ENCODE measurements at places on chromosomes 6 and 20.
A peak's percentile ranks its signal among the peaks of the same experiment; 100 is the strongest.

DNA sequence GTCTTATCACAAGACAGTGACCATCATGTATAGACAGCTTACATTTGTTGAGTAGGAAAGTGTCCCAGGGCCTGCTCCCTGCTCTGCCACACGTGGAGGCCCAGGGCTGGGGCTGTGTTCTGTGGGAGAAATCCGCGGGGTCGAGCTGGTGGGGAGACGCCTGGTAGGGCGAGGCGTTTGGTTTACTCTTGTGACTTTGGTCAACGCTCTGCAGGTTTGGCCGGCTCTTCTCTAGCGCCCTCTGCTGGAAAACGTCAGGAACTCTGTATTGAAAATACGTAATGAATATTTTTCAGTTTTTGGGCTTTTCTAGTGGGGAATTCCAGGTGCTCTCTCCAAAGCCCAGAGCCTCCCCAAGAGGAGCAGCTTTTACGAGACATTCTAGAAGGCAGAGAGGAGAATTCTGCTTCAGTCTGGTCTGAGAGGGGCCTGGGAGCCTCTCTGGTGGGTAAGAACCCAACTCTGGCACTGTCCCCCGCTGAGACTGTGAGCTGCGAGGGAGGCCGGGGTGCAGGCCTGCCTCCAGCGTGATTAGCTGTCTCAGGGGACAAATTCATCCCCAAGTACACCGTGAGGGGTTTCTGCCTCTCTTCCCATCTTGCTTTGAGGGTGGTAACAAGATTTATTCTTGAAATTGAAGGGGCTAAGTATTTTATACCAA, 112.6 kb upstream of the RALGAPA2 start:
- peak; percentile 17 for DNase-seq

- no peak for DNase-seq
Observed at GRCh38 chr6:110488606-110489190, 12.3 kb upstream of the SLC22A16 start.

DNA sequence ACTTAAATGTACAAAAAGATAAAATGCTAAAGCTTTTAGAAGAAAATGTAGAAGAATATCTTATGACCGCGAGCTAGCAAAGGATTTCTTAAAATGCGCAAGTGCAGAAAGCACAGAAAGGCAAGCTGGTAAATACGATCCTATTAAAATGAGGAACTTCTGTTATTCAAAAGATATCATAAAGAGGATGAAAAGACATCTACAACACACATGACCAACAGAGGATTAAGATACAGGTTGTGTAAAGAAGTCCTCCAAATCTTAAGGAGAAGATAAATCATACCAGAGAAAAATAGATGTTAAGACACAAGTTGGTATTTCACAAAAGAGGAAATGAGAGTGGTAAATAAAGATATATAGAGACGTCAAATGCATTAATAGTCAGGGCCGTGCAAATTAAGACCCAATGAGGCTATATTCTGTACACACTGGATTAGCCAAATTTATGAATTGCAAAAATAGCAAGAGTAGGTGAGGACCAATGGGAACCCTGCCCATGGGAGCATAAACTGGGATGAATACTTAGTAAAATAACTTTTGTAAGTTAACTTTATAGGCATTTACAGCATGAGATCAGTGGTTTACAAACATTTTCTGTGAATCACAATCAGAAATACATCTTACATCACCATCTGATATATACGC, 23.0 kb downstream of the APCDD1L start:
- DNase-seq: no peak

GRCh38 chr20:56211051-56211450, 37.5 kb upstream of the MC3R start:
- no peak for DNase-seq

DNA sequence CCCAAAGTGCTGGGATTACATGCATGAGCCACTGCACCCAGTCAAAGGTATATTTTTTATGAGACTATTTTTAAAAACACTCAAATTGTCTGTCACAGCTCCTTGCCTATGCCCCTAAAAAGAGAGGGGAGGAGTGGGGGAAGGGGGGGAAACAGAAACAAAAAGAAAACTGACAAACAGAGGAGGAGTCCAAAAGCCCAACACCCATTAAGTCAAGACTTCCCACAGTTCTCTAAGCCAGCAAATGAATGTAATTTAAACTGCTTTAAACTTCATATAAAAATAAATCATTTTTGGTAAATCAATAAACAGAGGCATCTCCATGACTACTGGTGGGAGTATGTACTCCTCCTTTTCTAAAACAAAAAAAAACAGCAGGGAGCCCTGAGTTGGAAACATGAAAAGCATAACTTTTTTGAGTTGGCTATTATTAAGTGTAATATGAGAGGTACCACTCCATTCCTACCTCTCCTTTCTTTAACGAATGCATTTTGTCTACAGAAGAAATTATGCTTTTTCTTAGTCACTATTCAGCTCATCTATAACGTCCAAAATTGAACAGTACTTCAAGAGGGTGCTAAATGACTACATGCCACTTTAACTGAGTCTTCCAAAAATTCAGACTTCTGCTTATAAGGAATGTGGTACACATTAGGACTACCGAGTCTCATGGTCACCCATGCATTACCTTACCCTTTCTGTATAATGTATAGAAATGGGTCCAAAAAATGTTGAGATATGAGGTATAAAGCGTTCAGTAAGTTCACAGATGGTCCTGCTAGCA, 119.0 kb upstream of the PRSS16 start:
- DNase-seq: no peak

DNA sequence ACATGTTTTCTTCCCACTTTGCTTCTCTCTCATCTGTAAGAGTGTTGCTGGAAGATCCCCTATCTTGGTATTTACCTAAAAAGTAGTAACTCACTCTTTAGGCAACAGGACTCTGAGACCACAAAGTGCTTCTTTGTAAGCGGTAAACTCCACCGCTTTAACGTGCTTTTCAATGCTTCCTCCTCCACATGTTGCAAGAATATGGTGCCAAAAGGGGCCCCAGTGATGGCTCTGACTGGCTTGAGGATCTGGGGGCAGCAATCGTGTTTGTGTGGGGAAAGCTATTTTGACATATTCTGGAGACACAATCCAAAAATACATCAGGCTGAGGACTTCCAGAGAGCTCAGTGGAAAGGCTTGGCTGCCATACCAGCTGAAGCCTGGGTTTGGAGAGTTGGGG, 12.4 kb upstream of the CPNE5 start:
- DNase-seq: no peak

GRCh38 chr6:150959166-150959565, 93.7 kb downstream of the MTHFD1L start:
- DNase-seq: no peak

- no peak for DNase-seq
Observed at GRCh38 chr6:88144637-88145297, 21.4 kb downstream of the CNR1 start.

All from stimulated activated CD4-positive, alpha-beta T cell treated with anti-CD3 and anti-CD28 coated beads, Interleukin-1b, Interleukin-23, amount 100 ng/mL, for 24 hours (primary cell).